Stimulated activated CD4-positive, alpha-beta T cell treated with anti-CD3 and anti-CD28 coated beads, Interleukin-12 subunit alpha, Interleukin-12 subunit beta, amount 100 ng/mL, for 48 hours (primary cell): ENCODE measurements at places on chromosomes 6 and 20.

DNA sequence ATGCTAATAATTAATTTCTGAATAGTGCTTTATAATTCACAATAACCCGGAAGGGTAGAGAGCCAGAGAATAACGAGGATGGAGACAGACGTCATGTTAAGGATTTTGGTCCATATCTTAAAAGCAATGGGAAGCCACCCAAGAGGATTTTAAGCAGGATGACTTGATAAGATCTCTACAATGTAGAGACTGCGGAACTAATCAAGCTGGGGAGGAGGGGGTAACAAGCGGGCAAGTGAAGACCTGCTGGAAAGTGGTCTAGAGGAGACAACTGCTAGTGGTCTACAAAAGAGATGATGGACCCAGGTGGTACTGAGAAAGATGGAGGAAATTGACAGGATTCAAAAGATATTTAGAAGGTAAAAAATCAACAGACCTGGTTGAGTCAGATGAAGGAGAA lies 7.2 kb downstream of the ZBTB2 start:
- no peak for DNase-seq

- DNase-seq = no peak
Measured at GRCh38 chr6:31768363-31769257, 6.2 kb downstream of the SAPCD1 start.

- no peak for DNase-seq
Measured at GRCh38 chr6:100461278-100461916, 3.3 kb downstream of the SIM1 start.

DNA sequence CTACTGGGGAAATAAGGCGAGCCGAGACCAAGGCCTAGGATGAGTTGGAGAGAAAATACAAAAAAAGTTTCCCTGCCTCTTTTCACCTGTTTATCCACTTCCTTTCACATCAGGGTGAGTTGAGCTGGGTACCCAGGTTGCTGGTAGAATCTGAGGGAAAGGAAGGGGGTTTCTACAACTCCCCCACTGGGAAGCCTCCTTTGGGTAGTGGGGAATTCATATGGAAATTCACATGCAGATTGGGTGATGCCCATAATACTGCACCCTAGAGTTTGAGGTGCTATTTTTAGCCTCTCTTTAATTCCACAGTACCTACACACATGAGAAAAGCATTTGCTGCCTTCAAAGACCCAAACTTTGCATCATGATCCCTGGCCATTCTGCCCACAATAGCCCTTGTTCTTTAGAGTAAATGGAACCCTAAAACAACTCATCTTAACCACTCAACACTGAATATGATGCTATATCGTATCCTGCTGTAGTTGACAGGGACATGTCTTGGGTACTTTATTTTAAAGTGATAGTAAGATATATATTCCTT lies 2.7 kb downstream of the OSTM1 start:
- DNase-seq = no peak

GRCh38 chr6:30769088-30769852 lies 24.9 kb upstream of the IER3 start:
- DNase-seq = peak; percentile 80

- DNase-seq = no peak
Measured at GRCh38 chr6:158545043-158545966, 14.6 kb upstream of the TMEM181 start.

GRCh38 chr6:89467437-89467836 lies 34.5 kb downstream of the ANKRD6 start:
- no peak for DNase-seq

GRCh38 chr6:152948150-152948768 lies 34.6 kb downstream of the FBXO5 start:
- no peak for DNase-seq

- no peak for DNase-seq
Measured at GRCh38 chr6:52415917-52416628, 4.1 kb upstream of the EFHC1 start.

- no peak for DNase-seq
Measured at GRCh38 chr6:118650582-118651281, 659 bp downstream of the CEP85L start.

- no peak for DNase-seq
Measured at GRCh38 chr6:126312013-126312665, 27.8 kb upstream of the CENPW start.

DNA sequence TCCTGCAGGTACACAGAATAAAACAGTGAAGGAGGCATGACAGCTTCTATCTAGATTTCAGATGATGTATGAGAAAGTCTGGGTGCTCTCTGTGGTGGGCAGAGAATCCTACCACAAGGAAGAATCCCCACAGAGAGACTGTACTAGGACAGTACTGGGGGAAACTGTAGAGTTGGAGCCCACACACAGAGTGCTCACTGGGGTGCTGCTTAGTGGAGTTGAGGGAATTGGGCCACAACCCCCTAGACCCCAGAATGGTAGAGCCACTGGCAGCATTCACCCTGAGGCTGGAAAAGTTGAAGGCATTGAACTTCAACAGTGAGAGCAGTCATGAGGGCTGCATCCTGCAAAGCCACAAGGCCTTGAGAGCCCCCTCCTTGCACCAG lies 62.2 kb upstream of the TNFRSF21 start:
- no peak for DNase-seq

- peak; percentile 48 for DNase-seq
Measured at GRCh38 chr6:142842418-142843261, 102.3 kb downstream of the HIVEP2 start.

DNA sequence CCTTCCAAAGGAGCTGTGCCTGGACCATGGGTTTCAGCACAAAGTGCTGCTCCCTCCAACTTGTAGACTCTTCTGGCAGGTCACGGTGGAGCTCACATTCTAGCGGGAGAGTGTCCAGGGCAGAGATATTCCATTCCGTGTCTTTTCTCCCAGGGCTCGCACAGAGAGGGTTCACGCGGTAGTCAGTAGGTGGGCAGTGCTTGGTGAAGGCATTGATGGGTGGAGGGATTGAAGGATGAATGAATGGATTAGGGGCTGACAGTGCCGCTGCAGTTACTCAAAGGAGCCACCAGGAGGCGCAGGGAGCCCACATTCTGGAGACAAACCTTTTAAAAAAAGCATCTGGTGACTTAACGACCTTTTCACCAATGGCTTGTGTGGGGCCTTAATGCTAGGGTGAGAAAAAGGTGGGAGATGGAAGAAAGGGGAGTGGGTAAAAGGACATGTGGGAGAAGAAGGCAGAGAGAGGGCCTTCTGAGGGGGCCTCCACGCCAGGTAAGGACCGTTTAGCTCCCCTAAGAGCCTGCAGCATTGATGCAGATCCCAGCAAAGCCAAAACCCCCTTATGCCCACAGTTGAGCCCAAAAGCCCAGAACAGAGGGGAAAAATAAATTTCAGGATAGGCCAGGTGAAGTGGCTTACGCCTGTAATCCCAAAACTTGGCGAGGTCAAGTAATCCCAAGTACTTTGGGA lies 17.5 kb upstream of the FAM110A start:
- peak; percentile 38 for DNase-seq

DNA sequence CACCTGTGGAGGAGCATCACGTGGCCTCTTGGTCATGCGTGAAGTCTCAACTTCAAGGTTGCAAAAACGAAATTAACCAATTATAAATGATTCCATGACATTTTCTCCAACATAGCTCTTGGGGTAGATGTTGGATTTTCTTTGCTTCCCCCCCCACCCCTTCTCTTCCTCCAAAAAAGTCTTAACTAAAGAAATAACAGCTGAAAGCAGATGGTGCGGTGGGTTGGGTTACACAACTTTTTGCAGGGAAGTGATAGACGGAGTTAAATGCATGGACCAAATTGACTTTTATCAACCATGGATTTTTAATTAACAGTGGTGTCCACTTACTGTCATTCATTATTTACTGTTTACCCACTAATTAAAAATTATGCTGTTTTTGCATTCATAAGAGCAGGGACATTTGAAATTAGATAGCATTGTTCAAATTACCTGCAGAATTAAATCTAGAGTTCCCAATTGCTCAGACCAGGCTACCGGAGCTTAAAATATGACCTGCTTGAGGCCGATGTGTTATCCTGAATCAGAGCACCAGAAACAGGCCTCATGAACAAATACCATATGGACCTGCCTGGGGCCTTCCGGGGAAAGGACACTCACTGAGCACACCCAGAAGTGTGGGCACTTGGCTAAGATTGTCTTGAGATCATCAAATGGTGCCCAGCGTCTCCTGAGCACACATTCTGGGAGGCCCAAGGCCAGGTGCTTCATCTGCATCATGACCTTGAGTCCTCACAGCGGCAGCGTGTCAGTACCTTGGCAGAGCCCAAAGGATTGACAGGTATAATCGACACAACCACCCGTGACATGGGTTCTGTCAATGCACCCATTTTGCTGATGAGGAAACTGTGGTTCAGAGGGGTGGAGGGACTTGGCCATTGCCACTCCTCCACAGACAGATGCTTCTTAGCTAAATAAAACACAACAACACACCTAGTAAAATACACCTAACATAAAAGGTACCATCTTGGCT lies 41.5 kb downstream of the APCDD1L start:
- DNase-seq = no peak

DNA sequence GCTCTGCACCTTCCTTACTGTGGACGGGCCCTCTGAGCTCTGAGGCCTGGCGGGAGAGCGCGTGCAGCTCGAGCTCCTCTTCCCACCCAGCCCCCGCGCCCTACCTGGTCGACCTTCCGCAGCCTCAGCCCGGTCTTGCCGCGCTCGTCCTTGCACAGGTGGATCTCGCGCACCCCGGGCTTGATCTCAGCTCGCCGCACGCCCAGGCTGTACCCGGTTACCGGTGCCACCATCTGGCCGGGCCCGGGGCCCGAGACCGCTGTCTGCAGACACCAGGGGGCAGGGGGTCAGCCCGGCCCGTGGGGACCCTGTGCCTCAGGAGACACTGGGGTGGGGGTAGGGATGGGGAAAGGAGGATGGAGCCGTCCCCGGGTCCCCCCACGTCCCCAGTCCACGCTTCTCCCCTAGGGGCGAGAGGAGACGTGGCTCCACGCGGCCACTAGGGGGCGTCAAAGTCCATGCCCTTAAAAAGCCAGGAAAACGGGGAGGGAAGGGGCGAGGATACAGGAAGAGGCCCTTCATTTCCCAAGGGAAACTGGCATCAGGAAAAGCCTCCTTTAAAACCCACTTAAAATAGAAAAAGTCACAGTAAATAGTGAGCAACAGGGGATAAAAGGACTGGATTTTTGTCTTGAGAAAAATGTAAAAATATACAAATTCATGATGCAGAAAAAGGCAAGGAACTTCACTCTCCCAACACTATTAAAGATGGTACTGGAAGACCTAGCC lies 15.5 kb downstream of the SDCBP2 start:
- DNase-seq = peak; percentile 48

- DNase-seq = no peak
Measured at GRCh38 chr6:34115403-34115795, 30.5 kb downstream of the GRM4 start.

- DNase-seq = no peak
Measured at GRCh38 chr20:62129731-62130531, 7.7 kb downstream of the LSM14B start.

DNA sequence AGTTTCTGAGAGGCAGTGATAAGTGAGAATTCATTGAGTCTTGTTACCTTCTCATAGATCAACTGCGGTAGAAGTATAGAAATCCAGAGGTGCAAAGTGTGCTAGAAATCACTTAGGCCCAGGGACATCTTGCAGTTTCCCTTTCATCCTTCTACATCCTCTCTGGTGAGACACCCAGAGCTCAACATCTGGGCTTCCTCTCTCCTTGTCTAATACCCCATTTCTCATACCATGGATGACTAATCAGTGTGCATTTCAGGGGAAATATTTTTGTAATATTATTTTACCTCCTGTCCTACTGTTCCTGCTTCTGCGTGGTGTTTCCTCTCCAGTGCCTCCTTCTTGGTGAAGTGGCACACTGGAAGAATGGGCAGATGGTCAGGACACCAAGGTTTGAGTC lies 322.4 kb downstream of the TFAP2B start:
- no peak for DNase-seq

DNA sequence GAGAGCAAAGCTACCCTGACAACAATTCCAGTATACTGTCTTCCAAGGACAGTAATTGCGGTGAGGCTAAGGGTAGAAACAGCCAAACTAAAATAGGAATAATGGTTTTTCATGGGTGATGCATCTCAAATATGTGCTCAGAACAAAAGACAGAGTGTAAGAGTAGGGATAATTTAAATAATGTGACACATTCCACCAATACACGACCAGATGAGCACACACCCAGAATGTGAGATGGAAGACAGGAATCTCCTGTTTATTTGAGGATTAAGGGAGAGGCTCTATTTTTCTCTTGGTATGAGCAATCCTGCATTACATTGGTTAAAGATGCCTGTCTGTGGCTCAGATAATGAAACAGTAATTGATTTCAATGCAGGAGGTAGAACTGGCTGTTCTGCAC lies 292.9 kb upstream of the ZFP64 start:
- DNase-seq = no peak
